Stimulated activated CD4-positive, alpha-beta T cell treated with anti-CD3 and anti-CD28 coated beads, Interleukin-12 subunit alpha, Interleukin-12 subunit beta, amount 100 ng/mL, for 48 hours (primary cell): ENCODE measurements at places on chromosomes 2 and 18.

DNA sequence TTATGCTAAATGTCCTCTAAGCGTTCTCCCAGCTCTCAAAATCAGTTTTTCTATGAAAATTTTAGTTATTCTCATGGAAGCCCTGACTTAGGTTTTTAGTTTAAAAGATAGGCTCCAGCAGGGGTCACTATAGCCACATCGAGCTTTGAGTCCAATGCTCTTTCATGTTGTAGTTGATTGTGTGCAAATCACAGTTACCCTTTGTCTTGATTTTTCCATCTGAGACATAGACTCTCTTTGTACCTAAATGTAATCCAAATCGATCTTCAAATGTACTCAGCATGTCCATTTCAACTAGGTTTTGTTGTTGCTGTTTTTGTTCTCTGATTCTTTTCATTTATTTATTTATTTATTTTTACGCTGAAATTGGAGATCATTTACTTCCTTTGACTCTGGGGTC is 26.4 kb upstream of the MSTN start:
- DNase-seq: peak; percentile 11

GRCh38 chr2:198164843-198165242 is 360.4 kb downstream of the PLCL1 start:
- DNase-seq: no peak

- no peak for DNase-seq
These were observed 676 bp downstream of the SH3BP4 start for GRCh38 chr2:234952270-234953115.

- DNase-seq: no peak
These were observed 156.8 kb downstream of the ANTXR1 start for GRCh38 chr2:69169655-69170389.

- no peak for DNase-seq
These were observed 74.2 kb downstream of the TNS1 start for GRCh38 chr2:217928324-217929181.

DNA sequence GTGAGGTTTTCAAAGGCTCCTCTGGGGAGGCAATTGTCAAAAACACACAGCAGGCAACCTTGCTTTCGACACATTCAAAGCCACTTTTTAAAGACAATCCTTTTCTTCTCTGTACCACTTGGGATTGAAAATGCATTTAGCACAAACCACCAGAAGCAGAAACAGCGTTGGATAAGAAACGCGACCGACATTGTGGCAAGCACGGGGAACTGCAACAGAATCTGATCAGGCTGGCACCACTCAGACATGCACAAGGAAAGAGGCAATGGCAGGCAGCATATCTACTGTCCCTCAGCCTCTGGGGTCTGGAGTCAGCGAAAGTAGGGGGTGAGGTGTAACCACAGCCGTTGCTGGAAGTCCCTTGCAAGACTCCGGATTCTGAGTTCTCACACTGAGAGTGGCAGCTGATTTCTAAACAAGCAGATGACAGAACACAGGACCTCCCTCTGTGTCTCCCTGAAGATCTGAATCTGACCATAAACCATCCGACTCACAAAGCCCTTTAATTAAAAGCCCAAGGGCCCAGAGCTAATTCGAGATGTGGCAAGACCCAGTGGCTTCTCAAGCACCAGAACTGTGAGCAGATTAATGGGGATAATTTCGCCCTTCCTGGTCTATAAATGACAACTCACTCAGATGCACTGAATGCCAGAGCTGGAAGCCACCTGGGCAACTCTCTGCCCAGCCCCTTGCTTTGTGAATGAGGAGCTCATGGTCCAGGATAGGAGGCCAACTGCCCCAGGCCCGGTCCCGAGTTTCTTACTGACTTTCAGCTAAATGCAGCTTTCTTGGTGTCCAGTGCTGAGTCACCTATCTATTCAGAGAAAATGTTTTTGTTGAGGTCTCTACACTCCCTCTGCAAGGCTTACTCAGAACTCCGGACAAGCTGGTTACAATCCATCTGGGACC is 29.6 kb downstream of the CYRIA start:
- no peak for DNase-seq

GRCh38 chr2:37614061-37614738 is 57.2 kb downstream of the CDC42EP3 start:
- DNase-seq: no peak

DNA sequence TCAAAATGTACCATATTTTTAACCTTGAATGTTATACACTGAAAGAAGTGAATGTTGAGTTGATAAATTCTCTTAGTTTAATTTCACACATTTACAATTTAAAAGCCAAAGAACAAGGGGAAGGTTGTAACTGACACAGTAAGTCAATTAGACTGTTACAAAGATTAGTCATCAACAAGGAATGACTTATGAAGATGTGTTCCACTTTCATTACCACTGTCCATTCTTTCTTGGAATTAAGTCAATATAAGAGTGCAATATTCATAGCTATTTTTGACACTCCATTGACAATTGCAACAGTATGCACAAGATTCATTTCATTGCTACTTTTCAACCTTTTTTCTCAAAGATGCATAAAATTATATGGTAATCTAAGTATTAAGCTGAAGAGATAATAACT is 291.3 kb downstream of the RIT2 start:
- no peak for DNase-seq

DNA sequence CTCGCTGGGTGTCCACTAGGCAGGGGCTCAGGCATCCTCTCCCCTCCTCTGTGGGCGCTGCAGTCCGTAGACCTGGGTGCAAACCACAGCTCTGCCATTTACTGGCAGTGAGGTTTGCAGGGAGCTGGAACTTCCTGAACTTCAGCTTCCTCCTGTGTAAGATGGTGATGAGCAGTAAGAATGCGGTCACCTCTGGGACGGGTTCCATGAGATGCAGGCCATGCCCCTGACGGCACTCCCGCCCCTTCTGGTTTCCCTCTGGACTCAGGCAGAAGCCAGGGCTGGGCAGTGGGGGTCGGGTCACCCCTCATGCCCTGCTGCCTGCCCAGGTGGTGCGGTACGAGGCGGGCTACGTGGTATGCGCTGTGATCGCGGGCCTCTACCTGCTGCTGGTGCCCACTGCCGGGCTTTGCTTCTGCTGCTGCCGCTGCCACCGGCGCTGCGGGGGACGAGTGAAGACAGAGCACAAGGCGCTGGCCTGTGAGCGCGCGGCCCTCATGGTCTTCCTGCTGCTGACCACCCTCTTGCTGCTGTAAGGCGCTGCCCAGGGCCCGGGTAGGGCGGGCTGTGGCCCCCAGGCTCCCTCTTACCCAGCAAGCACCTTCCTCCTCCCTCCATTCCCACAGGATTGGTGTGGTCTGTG is 1.5 kb downstream of the PROM2 start:
- DNase-seq: no peak

DNA sequence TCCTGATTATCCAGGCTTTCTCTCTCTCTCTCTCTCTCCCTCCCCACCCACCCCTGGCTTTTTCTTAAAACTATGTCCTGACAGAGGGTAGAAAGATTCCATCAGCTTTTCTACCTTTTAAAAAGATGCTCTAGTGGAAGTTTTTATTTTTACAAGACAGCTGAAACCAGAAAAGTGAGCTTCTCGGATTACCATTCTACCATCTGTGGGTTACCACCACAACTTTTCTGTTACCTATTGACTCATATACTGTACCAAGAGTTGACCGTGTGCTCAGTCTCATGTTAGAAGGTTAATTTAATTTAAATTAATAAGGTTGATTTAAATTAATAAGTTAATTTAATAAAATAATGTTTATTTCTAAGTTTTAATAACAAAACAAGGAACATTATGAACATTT is 137.6 kb downstream of the UPP2 start:
- DNase-seq: no peak

DNA sequence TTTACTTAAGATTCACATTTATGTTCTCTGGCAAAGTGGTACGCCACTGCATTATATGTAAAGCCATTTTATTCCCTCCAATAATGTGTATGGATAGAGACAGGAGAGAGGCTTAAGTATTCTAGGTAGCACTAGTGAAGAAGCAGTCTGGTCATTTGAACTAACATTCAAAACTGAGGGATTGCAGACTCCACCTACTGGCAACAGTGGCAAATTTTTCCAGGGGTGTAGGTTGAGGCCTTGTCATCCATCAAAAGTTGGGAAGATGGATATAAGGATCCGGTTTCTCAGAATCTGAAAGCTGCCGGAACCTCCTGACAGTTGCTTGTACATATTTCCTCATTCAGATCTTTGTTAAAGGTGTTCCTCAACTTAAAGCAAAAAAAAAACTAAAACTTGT is 465.5 kb upstream of the FSHR start:
- no peak for DNase-seq

DNA sequence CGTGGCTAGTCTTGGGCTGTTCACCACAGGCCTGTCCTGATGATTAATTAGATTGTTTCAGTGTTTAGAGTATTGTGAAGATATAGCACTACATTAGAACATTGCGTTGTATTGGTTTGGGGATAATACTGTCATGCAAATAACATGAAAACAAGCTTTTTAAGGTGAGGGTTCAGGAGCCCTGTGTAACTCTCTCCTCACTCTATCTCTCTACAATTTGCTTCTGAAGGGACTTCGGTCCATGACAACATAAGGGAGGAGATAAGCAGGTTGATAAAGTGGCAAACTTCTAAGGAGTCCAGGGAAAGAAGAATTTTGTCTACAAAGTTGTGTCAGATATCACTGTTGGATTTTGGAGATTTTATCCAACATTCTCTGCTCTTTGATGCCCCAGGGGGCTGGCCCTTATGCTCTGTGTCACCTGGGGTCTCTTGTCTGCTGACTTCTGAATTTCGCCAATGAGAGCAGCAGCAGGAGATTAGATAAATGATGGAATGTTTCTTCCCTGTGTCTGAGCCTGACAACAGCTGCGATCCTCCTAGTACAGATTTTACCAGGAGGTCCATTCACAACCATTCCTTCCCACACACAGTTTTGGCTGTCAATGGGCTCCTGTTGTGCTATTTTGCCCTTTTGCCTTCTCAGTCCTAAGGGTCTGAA is 3.3 kb downstream of the TNP1 start:
- DNase-seq: no peak

DNA sequence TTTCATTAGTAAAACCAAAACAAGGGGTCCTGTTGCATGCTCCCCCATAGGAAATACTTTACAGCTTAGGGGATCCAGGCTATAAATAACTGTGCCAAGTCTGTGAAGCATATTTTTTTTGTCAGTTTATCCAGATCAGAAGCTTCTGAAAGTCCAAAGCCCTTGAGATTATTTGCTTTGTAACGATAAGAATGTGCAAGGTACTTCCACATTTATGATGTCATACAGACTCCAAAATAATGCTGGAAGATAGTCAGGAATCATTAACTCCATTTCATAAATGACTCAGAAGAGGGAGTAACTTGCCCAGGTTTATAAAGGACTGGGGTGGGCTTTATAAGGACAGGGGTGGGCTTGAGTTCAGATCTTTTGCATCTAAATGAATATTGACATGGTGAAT is 29.3 kb downstream of the RDH14 start:
- no peak for DNase-seq

GRCh38 chr18:6107794-6108193 is 212.5 kb upstream of the TMEM200C start:
- DNase-seq: no peak

GRCh38 chr2:206112846-206113547 is 27.0 kb upstream of the INO80D start:
- DNase-seq: no peak

GRCh38 chr2:24920098-24920808 is at the start of gene ADCY3:
TSS of gene ADCY3 (minus strand) at chr2:24920237. CDS start at chr2:24918987, 1,250 bp downstream.
- DNase-seq: no peak

DNA sequence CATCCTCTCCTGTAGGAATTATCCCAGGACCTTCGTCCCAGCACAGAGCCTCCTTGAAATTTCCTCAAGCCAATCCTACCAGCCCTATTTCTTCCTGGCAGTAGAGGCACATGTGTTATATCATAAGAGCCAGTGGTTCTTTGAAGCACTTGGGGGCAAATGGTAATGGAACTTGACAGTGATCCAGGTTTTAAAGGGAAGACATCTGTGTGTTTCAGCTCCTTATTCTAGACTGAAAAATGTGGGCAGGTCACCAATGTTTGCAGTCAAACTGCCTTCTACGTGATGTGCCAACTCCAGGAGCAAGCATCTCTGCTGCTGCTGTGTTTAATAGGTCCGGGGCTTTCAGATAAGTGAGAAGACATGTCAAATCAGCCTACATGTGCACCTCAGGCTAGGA is 157.1 kb downstream of the GALNT14 start:
- DNase-seq: no peak

- no peak for DNase-seq
These were observed 88.8 kb downstream of the CD226 start for GRCh38 chr18:69858897-69859296.

DNA sequence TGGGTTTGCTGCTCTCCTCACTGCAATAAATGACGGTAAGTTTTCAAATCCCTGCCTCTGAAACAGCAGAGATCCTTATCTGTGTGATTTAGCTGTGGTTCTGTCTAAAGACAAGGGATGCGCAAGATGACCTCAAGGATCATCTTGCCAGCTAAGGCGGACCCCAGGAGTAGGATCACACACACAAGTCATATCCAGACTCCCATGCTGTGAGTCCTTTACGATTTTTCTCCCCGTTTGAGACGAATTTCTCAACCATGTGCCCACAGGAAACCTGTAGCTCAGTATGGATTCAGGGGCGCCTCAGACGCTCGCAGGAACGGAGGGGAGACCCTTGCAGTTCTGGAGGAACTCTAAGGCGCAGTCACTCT is 11.1 kb upstream of the DCTN1 start:
- no peak for DNase-seq

DNA sequence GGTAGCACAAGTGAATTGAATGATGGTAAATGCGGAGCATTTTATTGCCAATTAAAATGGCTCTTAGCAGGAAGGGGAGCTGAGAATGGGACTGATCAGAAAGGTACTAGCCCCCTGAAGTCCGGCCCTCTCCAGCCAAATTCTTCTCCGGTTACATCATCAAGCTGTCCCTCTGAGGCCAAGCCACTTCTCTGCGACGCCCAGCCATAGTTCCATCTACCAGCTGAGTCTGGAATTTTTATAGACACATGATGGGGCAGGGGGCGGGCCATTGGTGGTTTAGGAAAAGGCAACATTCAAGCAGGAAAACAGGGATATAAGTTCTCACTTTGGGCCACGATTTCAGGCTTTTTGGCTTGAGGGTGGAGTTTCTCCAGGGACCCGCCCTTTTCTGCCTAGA is 22.7 kb downstream of the RPRM start:
- no peak for DNase-seq

- DNase-seq: no peak
These were observed 4.2 kb downstream of the OTX1 start for GRCh38 chr2:63054841-63055225.

- no peak for DNase-seq
These were observed 9.0 kb upstream of the OTX1 start for GRCh38 chr2:63041592-63041991.

DNA sequence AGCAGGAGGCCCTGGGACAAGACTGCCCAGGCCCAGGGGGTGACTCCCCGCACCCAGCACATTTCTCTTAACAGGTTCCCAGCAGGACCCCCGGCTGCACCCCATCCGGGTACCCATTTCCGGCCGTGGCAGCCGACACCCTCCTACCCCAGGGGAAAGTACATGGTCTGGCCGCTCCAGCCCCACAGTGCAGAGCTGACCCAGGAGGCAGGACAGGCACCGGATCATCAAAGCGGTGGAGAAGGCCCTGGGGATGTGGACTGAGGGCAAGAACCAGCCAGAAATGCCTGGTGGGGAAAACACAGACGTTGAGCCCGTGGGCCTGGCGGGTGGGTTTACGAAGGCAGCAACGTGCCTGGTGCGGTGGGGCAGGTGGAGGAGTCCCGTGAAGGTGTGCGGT is 79.5 kb upstream of the GPC1 start:
- DNase-seq: no peak

GRCh38 chr18:34510926-34511325 is 199.2 kb upstream of the DTNA start:
- DNase-seq: no peak
